ENCODE measurements at places on chromosomes 6 and 20. TPM values are rescaled to one million over a fixed set of nuclear protein-coding genes. Genes with fewer than 3 reads are reported as not detected.

MPC1 gene
- total RNA-seq: 32.9 TPM

SPINT3 gene
- total RNA-seq: not detected

SLC17A9 gene
- 21.3 TPM for total RNA-seq

RSPO3 gene
- not detected for total RNA-seq

PACSIN1 gene
- not detected for total RNA-seq

CSTF1 gene
- 34.0 TPM for total RNA-seq

PLN gene
- total RNA-seq: not detected

CTCFL gene
- not detected for total RNA-seq

PDYN gene
- not detected for total RNA-seq

ZNF217 gene
- total RNA-seq: 12.1 TPM

RHAG gene
- total RNA-seq: not detected

CHMP4B gene
- total RNA-seq: 30.5 TPM

MEI4 gene
- not detected for total RNA-seq

CCDC167 gene
- 79.8 TPM for total RNA-seq

OXT gene
- total RNA-seq: not detected

SNX3 gene
- total RNA-seq: 101 TPM

HLA-DRB5 gene
- total RNA-seq: not detected

BANF2 gene
- total RNA-seq: not detected

TCP11 gene
- total RNA-seq: 0.15 TPM

PDE7B gene
- 5.6 TPM for total RNA-seq

INSM1 gene
- total RNA-seq: not detected

CSNK2A1 gene
- 87.0 TPM for total RNA-seq

HLA-DQA1 gene
- total RNA-seq: not detected

TIAM2 gene
- total RNA-seq: 7.7 TPM

TAGAP gene
- total RNA-seq: not detected

TBC1D32 gene
- total RNA-seq: 3.7 TPM

SLC17A5 gene
- 18.7 TPM for total RNA-seq

TSBP1 gene
- not detected for total RNA-seq

ECI2 gene
- 97.8 TPM for total RNA-seq

FAM162B gene
- 19.8 TPM for total RNA-seq

POLH gene
- 18.3 TPM for total RNA-seq

HCRTR2 gene
- not detected for total RNA-seq

LIN28B gene
- not detected for total RNA-seq

VTA1 gene
- total RNA-seq: 59.0 TPM

OR12D3 gene
- not detected for total RNA-seq

UQCC2 gene
- 94.5 TPM for total RNA-seq

All from bronchus fibroblast of lung (primary cell).